ENCODE measurements at places on chromosomes 6 and 20. TPM values are rescaled to one million over a fixed set of nuclear protein-coding genes. Genes with fewer than 3 reads are reported as not detected.
A peak's percentile ranks its signal among the peaks of the same experiment; 100 is the strongest.

DNA sequence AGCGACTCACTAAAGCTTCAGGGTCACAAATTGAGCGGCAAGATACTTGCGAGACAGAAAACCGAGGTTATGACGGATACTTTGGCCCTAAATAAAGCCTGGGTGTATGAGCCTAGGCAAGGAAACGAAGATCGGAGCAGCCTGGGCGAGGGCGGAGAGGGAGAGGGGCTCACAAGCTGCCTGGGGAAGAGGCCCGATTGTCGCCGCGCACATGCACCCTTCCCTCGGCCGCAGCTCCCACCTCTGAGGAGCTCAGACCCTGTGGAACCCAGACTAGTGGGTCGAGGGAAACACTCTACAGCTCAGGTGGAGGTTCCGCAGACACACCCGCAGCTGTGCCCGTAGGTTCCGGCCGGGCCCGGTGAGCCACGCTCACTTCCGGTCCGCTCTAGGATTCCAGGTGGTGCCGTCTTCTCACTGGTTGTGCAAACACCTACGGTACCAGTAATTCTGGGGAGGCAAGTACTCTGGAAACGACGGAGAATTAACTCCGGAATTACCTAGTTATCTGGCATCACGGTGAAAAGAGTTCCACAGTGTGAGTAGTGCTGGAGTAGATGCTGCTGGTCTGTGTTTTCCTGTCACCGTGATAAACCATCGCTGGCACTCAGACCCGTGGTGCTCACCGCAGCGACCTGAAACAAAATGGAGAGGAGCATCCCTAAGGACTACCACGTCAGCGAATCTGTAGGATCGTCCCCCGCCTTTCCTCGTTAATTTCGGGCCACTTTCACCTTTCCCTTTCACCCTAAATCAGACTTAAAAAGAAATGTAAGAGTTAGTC lies 61.5 kb downstream of the GPX5 start:
- peak; percentile 71 for DNase-seq

DNA sequence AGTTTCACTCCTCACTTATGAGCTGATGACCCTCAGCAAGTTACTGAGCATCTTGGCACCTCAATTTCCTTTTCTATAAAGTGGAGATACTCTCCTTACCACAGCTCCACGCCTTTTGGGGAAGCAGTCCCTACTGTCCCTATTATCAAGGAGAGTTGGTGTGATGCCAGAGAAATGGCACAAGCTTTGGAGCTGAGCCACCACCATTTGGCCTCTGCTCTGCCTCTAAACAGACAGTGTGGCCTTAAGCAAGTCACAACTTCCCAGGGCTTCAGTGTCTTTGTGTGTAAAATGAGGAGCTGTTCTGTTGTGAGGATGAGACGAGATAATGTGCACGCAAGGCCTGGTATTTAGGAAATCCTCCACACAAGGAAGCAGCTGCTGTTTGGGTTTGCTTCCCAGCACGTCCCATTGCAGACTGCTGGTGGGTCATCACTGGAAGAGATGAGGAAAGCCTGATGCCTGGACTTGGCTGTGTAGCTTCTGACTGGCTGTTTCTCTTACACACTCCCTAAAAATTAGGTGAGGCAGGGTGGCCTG lies 18.5 kb downstream of the NSFL1C start:
- DNase-seq: peak; percentile 6

Gene ATXN1
- 16.1 TPM for polyA plus RNA-seq

- no peak for DNase-seq
Observed at GRCh38 chr6:24026050-24026449, 100.0 kb upstream of the NRSN1 start.

DNA sequence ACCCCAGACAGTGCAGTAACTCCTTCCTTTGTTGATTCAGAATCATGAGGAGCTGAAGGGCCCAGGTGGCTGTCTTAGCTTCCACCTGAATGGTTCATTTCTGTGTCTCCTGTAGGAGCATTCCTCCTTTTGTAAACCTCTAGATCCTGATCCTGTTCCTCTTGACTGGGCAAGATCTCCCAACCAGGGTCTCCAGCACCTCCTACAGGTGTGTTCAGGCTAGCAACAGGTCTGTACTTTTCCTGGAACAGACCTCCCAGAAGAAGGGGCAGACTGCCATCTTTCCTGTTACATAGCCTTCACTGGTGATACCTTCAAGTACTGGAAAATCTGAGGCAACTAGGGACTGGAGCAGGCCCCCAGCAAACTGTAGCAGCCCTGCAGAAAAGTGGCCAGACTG lies 35.2 kb downstream of the HLA-B start:
- DNase-seq: no peak

DNA sequence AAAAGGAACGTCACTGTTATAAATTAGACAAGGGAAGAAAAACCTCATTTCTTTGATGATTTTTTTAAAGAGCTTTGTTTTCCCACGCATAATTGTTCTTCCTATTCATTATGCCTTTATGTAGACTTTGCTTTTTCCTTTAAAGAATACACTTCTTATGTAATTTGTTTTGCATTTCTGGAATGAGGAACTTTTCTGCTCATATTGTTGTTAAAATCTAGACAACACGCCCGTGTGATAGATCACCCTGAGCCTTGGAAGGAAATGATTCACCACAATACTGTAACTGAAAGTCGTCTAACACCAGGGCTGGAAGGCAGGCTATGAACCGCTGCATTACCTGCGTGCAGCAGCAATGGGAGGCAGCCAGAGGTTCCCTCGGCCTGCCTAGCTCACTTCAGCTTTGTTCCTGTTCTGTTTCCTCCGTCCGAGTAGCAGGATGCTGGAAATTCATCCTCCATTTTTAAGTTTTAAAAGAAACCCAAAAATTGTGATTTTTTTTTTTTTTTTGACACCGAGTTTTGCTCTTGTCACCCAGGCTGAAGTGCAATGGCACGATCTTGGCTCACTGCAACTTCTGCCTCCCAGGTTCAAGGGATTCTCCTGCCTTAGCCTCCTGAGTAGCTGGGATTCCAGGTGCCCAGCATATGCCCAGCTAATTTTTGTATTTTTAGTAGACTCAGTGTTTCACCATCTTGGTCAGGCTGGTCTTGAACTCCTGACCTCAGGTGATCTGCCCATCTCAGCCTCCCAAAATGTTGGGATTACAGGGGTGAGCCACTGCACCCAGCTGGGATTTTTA lies 49.6 kb upstream of the ZNF217 start:
- no peak for DNase-seq

Gene CST3
- polyA plus RNA-seq: 118 TPM

Gene ENPP1
- 11.0 TPM for polyA plus RNA-seq

DNA sequence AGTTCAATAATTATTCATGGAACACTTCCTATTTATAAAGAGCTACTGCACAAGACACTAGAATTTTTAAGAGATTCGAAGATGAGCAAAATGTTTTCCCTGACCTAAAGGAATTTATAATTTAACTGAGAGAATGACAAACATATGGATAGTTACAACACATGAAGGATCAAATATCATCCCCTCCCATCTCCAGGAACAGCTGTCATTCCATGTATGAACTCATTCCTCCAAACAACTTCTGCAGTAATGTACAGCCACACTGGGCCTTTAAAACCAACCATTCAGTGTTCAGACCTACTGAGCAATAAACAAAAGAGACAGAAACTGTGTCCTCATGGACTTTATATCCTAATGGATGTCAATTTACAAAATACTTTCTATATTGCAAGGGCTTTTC lies 87.8 kb downstream of the KIF16B start:
- DNase-seq: peak; percentile 53

GRCh38 chr6:35396991-35397390 lies 54.6 kb downstream of the PPARD start:
- DNase-seq: no peak

GRCh38 chr6:4655196-4656025 lies 120.8 kb upstream of the CDYL start:
- no peak for DNase-seq

Gene MROH8
- polyA plus RNA-seq: 4.9 TPM

DNA sequence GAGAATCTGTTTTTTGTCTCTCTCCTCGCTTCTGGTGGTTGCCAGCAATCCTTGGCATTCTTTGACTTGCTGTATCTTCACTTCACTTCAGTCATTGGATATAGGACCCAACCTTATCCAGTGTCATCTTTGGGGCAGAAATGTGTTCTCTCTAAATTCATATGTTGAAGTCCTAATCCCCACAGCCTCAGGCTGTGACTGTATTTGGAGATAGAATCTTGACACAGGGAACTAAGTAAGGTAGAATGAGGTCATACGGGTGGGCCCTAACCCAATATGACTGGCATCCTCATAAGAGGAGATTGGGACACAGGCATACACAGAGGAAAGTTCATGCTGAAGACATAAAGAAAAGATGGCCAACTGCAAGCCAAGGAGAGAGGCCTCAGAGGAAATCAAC lies 51.9 kb upstream of the TPD52L1 start:
- DNase-seq: no peak

DNA sequence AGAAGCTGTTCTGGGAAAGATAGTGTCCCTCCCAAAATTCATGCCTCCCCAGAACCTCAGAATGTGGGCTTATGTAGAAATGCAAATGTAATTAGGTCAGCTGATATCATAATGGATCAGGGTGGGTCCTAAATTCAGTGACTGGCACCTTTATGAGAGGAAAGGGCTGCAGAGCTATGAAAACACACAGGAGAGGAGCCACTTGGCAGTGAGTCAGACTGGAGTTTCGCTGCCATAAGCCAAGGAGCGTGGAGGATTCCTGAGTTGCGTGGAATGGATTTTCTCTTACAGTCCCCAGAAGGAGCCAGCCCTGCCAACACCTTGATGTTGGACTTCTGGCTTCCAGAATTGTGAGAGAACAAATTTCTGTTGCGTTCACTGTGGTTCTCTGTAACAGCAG lies 249.8 kb upstream of the PMEPA1 start:
- DNase-seq: no peak

Gene CD164
- 220 TPM for polyA plus RNA-seq

GRCh38 chr6:167349631-167350274 lies 24.9 kb downstream of the TTLL2 start:
- no peak for DNase-seq

GRCh38 chr6:148448369-148449012 lies 105.9 kb downstream of the SASH1 start:
- DNase-seq: no peak

- no peak for DNase-seq
Observed at GRCh38 chr20:40606660-40607059, 82.4 kb downstream of the MAFB start.

Gene LRRN4
- polyA plus RNA-seq: 0.23 TPM

DNA sequence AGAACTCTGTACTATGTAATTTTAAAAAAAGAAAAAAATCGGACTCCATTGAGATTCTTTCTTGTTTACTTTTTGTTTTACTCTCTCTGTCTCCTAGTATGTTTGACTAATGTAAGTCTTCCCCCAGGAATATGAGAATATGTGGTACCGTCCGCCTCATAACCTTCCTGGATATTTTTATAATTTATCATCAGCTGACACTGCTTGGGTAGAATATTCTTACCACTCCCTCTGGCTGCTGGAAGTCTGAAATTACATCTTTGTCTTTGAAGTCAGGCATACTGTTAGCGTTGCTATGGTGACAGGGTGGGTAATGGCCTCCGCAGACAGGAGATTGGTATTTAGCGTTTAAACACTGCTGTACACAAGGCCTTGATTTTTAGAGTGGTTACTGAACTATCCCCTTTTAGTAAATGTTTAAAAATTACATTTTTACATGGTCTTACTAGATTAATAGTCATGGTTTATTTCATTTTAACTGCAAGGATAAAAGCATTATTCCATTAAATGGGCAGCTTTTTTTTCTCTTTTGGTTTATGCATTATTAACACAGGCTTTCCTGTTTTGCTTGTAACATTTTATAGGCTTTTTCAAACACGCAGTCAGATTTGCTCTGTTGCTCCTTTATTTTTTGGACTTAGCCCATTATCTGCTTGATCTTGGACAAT lies 176.4 kb downstream of the ARID1B start:
- DNase-seq: peak; percentile 73

DNA sequence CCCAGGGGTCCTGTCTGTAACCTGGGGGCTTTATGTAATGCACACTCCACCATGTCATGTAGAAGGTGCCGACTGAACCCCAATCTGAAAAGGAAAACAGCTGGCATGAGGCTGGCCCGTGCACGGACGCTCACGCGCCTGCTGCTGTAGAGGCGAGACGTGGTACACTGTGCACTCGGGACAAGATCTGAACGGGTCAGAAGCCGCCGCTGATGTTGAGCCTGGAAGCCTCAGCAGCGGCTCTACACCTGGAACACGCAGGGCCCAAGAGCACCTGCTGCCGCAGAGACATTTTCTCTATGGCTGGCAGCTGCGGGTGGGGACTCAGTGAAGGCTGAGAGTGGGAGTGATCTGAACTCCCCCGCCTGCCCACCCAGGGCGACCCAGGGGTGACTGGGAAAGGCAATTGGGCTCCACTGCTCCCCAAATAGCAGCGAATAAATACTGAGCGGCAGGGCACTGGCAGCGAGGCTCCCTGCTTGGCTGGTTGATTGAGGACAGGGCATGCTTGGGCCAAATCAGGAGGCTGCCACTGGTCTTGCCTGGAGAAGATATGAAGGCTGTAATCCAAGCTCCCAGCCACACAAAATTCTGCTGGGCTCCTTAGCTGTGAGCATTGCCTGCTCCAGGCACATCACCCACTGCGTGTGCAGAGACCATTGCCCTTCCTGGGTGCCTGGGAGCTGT lies 2.5 kb upstream of the OGFR start:
- no peak for DNase-seq

GRCh38 chr6:123802351-123802696 lies 1.3 kb upstream of the NKAIN2 start:
- DNase-seq: no peak

- DNase-seq: no peak
Observed at GRCh38 chr6:90162648-90163387, 133.8 kb downstream of the BACH2 start.

DNA sequence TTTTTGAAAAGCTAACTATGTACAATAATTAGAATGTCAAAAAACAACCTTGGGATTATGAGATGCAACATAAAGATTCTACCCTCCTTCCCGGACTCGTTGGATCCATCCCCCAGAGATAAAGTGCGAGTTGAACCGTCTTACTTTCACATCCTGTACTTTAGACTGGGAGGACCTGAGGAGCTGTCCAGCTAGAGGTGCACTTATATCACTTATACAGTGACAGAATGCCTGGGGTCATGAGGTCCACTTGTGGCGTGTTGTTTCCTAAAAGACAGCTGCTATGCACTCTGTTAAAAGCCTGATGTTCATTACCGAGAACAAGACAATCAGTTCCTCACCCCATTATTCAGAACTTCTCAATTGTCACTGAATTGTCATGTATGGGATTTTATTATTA lies 2.1 kb downstream of the CDS2 start:
- DNase-seq: no peak

Gene TPD52L2
- 87.2 TPM for polyA plus RNA-seq

DNA sequence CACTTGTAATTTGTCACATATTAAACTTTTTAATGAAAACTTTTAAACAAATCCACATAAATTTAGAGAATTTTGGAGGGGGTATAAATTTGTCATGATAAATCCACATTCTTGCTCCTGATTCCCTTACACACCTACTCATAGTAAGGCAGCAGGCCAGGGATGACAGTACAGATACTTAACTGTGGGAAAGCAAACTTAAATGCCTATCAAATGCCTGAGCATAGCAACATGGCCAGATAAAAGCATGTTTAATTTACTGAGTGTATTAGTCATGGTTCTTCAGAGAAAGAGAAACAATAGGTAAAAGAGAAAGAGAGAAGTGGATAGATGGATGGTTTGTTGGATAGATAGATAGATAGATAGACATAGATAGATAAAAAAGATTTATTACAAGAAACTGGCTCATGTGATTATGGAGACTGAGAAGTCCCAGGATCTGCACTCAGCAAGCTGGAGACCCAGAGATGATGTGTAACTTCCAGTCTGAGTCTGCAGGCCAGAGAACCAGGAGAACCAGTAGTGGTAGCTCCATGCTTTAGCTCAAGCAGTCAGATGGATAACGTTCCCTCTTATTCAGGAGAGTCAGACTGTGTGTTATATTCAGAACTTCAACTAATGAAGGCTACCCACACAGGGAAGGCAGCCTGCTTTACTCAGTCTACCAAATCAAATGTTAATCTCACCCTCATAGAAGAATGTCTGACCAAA lies 15.9 kb upstream of the ADGRF1 start:
- no peak for DNase-seq

Gene CITED2
- 93.0 TPM for polyA plus RNA-seq

Data from hindlimb muscle (tissue), 1 donor.